ENCODE measurements at places on chromosomes 2 and 18.

DNA sequence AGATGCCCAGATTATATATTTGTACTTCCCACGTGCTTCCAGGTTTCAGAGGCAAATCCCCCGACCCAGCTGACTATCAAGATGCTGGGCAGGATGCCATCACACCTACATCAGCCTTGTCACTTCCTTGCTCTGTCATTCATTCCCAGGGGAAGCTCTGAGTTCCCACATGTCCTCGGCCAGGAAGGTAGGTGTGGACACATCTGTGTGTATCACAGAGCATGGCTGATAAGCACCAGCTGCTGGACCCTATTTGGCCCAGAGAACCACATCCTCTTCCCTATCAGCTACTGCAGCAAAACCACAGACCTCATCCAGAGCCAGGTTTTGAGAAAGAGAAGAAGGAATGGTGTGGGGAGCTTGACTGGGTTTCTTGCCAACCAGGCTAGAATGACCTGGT, 31.9 kb upstream of the ITGA6 start:
- no peak for DNase-seq

- no peak for DNase-seq
These were observed 36.3 kb upstream of the LBH start for GRCh38 chr2:30195016-30195415.

DNA sequence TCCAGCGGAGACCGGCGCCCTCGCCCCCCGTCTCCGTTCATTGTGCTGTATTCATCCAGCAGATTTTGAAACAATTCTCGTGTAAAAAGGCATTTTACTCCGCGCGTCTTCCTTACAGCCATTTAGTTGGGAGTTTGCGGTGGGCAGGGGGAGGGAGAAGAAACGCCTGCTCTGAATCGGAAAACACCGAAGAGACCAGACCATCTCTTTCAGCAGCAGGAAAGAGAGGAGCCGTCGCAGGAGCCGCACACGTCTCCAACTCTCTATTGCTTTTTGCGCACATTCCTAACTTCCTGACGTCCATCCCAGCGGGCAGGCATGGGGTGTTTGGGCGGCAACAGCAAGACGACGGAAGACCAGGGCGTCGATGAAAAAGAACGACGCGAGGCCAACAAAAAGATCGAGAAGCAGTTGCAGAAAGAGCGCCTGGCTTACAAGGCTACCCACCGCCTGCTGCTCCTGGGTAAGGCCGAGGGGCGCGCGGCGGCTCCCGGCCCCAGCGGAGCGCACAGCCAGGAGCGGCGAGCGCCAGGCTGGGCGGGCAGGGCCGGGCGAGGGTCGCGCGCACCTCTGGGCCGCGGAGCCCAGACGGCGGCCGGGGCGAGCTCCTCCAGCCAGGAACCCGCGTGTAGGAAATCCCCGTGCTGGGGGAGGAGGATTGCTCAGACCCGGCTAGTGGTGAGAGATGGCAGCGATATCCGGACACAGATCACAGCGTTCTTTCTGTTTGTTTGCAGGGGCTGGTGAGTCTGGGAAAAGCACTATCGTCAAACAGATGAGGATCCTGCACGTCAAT, 63.2 kb downstream of the GNAL start:
- no peak for DNase-seq

GRCh38 chr2:111247491-111247890, 126.8 kb downstream of the BCL2L11 start:
- no peak for DNase-seq

DNA sequence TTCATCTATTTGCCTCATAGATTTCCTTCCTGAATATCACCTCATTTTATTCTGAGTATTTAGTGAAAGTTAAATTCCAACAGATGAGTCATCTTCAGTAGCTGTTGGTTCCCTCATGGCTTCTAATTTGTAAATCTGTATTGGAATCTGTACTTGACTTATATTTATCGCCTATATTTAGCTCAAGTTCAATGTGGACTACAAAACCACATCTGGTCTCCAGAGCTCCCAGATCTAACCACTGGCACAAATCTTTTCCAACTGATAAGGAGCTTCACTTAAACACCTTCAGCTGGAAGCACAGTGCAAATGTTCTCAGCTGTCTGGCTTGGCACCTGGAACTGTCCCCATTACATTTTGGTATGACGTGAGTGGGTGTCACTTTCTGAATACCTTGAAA, 82.8 kb upstream of the DSEL start:
- no peak for DNase-seq

DNA sequence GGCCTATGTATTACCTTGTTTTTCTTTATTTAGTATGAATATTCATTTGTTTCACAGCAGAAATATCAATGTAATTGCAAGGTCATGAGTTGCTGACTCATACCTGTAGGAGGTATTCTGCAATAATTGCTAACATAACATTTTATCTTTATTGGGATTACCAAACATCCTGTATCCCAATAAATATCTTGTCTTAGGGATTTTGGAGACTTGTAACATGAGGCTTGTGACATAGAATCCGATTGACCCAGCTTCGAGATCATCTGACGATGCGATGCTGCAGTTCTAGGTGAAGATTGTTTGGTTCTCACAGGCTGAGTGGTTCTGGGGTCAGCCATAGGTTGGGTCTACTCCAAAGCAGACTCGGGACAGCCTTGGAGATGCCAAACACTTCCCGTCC, 133.4 kb upstream of the RND3 start:
- DNase-seq, result no peak

DNA sequence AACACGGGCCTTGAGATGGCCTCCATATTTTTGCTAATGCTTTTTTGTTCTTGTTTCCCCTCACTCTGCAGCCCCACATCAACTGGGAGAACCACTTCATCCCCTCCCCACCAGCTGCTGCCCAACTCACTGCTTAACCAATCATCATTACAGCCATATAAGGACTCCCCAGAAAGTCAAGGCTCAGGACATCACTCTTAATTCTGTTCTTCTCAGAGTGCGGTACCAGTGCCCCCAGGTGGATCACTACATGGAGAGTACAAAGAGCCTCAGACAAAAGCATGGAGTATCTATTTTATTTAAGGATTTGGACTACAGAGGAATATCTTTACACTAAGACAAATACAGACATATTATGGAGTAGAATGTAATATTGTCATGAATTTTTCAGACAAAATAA, 340.6 kb downstream of the PAX3 start:
- DNase-seq, result no peak

DNA sequence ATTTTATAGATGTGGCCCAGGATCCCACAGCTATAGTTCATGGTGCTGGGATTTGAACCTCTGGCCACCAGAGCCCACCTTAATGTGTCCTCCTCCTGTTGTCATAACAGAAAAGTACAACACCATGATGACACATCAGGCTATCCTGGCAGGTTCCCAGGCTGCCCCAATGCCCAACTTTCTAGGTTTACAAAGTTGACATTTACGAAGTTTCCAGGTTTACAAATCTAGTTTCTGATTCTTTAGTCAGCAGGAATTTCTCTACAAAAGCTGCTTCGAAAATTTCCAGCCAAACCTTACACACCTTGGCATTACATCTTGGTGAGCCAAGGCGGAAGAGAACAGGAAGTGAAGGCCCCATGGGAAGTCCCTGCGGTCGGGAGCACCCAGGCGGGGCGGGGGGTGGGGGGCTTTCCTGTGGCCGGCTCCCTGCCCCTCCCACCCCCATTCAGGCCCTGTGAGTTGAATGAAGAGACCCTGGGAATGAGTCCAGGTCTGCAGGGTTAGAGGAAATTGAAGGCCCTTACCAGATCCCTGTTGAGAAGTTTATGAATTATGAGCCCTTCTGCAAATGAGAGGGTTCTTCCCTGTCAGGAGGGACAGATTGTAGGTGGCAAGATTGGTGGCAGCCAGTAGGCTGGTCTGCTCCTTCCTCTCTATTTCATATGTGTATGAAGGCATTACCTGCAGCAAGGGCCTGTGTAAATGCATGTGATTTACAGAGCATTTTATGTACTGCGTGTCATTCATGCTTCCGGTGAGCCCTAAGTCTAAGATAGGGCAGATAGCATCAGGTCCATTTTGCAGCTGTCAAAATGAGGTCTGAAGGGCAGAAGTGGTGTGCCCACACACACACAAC, 11.1 kb upstream of the IL1RN start:
- no peak for DNase-seq

GRCh38 chr2:10128420-10128819, 5.9 kb downstream of the RRM2 start:
- no peak for DNase-seq

- DNase-seq, result no peak
These were observed 34.5 kb downstream of the TMEM182 start for GRCh38 chr2:102796337-102796736.

- DNase-seq, result no peak
These were observed 49.7 kb downstream of the RIF1 start for GRCh38 chr2:151459358-151459757.

DNA sequence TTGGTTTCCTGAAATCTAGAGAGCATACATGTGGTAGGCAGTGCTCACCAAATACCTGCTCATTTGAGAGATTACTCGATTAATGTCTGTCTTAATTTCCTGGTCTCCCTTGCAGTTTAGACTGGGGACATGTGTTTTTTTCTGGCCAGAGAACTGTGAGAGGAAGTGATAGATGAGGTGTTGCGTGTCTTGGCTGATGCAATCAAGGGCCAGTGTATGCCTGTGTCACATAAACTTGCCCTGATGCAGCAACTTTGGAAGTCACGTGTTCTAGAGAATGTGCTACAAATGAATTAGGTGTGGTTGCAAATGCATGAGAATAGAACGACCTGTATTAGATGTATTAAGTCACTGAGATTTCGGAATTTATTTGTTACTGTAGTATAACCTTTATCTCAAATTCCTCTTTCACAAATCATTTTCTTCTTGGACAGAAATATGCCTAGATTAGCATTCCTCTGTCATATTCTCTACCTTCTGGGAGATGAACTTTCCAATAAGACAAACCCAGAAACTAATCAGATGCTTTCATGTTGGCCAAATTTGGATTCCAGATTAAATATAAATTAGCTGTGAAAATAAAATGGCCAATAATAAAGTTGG, 9.9 kb upstream of the IL1A start:
- no peak for DNase-seq

DNA sequence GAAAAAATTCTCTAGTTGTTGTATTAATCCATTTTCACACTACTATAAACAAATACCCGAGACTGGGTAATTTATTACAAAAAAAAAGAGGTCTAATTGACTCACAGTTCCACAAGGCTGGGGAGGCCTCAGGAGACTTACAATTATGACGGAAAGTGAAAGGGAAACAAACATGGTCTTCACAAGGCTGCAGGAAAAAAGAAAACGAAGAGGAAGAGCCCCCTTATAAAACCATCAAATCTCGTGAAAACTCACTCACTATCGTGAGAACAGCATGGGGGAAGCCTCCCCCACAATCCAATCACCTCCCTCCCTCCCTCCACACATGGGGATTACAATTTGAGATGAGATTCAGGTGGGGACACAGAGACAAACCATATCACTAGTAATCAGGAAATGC, 61.7 kb upstream of the SPTBN1 start:
- no peak for DNase-seq

- DNase-seq, result peak; percentile 67
These were observed 1.2 kb upstream of the CHMP1B start for GRCh38 chr18:11849841-11850634.

DNA sequence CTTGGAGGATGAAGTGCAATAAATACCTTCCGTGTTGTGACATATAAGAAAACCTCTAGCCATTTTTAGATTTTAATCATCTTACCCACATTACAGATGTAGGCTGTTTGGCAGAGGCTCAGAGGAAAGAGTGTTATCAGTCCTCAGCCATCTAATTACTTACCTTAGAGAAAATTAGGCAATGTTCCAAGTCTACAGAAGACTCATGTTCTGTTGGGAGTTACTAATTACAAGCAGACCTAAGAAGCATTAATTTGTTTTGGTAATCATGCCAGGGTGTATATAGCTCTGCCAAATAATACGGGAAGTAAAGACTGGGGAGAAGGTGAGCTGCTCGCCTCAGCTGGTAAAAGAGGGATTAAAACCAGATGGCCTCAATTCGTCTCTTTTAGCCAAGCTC, 125.8 kb upstream of the PGAP1 start:
- no peak for DNase-seq

DNA sequence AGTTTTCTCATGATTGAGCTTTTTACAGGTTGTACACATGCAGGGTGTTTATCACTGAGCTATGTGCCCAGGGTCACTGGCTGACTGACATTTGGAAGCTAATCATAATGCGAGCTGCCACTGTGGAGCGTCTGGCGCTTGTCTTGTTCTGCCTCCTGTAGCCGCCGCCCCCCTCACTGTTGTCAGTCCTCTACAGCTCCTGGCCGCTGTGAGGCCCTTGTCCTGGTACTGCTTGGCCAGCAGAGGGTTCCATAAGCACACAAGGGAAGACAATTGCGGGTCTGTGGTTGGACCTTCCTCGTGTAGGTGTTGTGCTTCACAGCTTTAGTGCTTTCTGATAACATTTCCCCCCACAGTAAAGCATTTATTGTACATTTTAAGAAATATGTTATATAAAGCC, 105.6 kb upstream of the LDLRAD4 start:
- peak; percentile 51 for DNase-seq

DNA sequence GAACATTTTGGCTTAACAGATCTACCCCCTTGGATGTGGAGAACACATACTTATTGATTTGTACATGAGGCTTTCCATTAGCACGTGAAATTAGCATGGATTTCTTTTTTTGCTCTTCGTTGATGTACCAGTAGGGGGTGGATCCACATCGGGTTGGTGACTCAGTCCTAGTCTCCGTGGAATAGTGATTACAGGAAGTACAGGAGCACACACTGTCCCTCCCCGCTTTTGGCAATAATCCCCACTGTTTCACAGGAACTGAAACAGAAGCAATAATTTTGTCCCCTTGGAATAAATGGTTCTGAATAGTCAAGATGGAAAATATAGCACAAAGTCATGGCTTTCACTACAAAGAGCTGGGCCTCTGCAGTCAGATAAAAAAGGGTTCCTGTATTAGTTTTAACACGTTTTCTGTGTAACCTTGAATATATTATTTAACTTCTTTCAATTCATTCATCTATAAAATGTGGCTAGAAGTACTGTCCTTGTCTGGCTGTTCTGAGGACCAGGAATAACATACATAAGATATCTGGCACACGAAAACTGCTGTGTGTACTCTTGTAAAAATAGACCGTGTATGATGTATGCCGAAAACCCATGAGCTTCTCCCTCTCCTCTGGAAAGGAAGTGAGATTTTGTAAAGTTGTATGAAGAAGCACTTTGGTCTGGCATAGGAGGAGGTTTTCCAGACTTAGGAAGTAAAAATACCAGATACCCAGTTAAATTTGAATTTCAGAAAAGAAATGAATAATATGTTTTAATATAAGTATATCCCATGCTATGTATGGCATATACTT, 229.2 kb downstream of the GALR1 start:
- peak; percentile 39 for DNase-seq

GRCh38 chr2:37829616-37830395, 95.3 kb upstream of the RMDN2 start:
- peak; percentile 22 for DNase-seq

GRCh38 chr2:45851576-45852304, 200.3 kb downstream of the PRKCE start:
- no peak for DNase-seq

DNA sequence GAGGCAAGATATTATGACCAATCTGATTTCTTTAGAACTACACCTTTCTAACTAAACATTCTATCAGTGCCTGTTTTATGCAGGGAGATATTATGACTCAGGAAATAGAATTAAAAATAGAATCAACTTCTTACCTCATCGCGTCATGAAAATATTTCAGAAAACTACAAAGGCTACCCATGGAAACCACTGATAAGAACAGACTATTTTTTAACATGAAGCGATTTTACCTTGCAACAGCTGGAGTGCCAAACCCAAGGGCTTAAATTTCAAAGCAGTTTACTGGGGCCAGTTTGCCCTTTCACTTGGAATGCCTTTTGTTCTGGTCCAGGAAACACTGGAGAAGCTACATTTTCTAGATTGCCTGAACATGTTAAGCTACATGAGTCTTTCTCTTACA, 304.8 kb upstream of the CCDC68 start:
- no peak for DNase-seq

- DNase-seq, result no peak
These were observed 57.6 kb upstream of the PKDCC start for GRCh38 chr2:41990245-41990644.

Data from SHP77 (cell line).